ENCODE measurements at places on chromosomes 2 and 18. TPM values are rescaled to one million over a fixed set of nuclear protein-coding genes. Genes with fewer than 3 reads are reported as not detected.

The SERPINB11 gene
- total RNA-seq, result not detected

The REG1B gene
- not detected for total RNA-seq

The ANKRD23 gene
- 1.4 TPM for total RNA-seq

The GCKR gene
- total RNA-seq, result 0.13 TPM

The KCMF1 gene
- 141 TPM for total RNA-seq

The SIGLEC15 gene
- not detected for total RNA-seq

The AQP12B gene
- not detected for total RNA-seq

The IL1RN gene
- 0.54 TPM for total RNA-seq

The HOXD12 gene
- not detected for total RNA-seq

The GATA6 gene
- total RNA-seq, result 1.4 TPM

Data from A549 treated with dexamethasone at 1 μM for 4 hours (cell line).